ENCODE measurements at places on chromosomes 6 and 20.

- DNase-seq = no peak
Observed at GRCh38 chr6:122484760-122485159, 13.2 kb upstream of the SERINC1 start.

- DNase-seq = no peak
Observed at GRCh38 chr6:7642791-7643190, 52.8 kb downstream of the SNRNP48 start.

GRCh38 chr6:161101517-161101916, 109.9 kb downstream of the MAP3K4 start:
- no peak for DNase-seq

- no peak for DNase-seq
Observed at GRCh38 chr6:145699462-145699861, 35.9 kb downstream of the EPM2A start.
